ENCODE measurements at places on chromosomes 16 and 17.

GRCh38 chr17:57262557-57262956, 6.2 kb downstream of the MSI2 start:
- no peak for DNase-seq

DNA sequence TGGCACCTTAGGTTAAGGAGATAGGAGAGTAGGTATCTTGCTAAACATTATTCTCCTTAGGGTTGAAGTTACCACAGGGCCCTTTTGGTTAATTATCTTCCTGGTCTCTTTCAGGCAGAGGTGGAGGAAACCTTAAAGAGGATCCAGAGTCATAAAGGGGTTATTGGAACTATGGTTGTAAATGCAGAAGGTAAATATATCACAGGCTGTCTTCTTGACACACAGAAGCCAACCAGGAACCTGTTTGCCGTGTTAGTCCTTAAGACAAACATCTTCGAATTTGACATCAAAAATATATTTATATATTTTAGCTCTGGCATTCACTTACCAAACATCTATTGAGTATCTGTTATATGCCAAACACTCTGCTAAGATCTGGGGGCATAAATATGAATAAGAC, 2.4 kb downstream of the DYNLRB2 start:
- no peak for DNase-seq

- DNase-seq: no peak
These were observed 1.2 kb downstream of the RPS15A start for GRCh38 chr16:18788828-18789514.

GRCh38 chr17:57889892-57890856, 40.3 kb upstream of the MRPS23 start:
- DNase-seq: peak; percentile 33

DNA sequence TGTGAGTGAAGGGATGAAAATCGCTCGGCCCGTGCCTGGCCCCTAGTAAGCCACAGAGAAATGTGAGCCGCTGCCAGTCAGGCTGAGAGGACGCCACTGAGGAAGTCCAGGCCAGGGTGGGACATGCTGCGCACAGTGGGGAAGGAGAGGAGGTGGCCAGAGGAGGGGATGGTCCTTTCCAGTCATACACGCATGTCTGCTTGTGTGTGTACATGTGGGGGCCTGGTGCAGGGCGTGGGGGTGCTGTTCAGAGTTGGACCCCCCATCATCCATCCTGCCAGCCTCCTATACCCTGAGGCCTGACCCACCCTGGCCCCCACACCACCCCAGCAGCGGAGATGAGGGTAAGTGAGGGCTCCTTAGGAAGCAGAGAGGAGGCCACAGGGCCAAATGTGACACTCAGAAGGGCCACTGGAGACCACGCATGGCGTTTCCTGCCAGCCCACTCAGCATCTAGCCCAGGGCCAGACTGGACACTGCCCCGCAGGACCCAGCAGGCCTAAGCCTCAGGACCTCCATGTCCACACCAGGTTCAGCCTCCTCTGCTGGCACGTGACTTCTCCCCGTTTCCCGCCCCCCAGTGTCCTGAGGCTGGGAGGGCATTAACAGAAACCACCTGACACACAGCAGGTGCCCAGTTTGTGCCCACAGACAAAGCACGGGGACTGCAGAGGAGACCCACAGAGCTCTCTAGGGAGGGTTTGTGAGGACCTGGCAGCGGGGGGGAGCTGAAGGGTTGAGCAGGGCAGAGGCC, 7.0 kb downstream of the DOC2A start:
- no peak for DNase-seq

- DNase-seq: no peak
These were observed 31.4 kb downstream of the ASGR1 start for GRCh38 chr17:7147772-7148171.

DNA sequence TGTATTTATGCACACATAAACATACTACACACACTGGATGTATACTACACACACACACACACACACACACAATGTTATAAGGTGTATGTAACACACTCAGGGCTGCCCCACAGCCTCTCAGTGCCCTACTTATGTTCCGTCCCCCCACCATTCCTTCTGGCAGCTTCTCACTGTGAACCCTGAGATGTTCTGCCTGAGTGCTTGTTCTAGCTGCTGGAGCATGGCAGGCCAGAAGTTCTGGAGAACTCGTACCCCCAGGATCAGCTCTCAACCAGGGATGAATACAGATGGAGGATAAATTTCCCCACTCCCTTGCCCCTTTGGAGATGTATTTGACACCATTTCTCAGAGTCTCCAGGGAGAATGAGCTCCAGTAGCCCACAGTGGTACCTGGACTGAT, 76.4 kb downstream of the CDH13 start:
- no peak for DNase-seq

DNA sequence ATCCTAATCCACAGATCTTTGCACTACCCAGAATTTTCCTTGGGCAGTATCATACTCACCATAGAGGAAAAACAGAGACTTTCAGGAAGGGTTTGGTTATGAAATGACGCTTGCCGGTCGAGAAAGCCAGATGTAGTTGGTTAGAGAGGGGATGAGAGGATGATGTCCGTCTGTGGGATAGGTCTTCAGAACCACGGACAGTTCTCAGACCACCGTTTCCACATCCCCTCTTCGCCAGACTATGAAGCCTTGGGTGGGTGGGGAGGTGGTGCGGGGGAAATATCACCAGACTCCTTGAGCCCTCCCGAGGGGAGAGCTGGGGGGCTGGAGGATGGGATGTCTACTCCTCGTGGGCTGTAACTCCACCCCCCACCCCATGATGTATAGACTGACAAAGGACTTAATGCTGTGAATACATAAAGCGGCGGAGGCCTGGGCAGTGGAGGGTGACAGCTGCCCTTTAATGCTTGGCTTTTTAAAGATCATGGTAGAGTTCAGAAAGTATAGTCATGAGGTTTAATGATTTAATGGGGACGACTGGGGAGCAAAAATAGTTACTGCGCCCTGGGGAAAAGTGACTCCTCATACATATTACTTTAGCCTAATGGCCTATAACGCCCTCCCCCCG, 96.6 kb downstream of the MRM1 start:
- no peak for DNase-seq

GRCh38 chr16:68718590-68718989, 18.5 kb upstream of the CDH1 start:
- DNase-seq: no peak

GRCh38 chr16:27483624-27484023, 66.1 kb downstream of the GTF3C1 start:
- DNase-seq: no peak

DNA sequence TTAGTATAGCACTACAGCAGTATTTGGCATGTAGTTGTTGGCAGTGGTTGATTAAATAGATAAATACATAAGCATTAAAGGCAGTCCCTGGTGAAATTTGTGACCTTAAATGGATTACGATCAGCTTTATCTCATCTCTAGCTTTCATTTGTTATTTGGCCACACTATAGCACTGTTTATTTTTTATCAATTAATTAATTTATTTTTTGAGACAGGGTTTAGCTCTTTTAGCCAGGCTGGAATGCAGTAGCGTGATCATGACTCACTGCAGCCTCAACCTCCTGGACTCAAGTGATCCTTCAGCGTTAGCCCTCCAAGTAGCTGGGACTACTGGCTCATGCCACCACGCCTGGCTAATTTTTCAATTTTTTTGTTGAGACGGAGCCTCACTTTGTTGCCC, 18.7 kb upstream of the ARHGAP17 start:
- DNase-seq: no peak

DNA sequence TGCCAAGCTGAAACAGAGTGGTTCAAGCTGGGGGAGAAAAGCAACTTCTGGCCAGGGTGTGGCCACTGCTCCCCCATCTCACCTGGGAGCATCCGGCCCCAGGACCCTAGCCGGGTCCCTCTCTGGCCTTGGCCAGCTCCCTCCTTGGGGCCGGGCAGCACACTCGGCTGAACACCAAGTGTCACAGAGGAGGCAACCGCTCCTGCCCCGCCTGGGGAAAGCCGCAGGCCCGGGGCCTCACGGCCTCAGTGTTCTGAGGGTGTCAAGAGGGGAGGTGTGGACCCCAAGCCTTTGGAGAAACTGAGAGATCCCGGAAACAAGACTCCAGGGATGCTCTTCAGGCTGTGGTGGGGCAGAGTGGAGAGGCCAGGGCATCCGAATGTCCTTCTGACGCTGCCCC, 88.4 kb downstream of the ENGASE start:
- DNase-seq: no peak

DNA sequence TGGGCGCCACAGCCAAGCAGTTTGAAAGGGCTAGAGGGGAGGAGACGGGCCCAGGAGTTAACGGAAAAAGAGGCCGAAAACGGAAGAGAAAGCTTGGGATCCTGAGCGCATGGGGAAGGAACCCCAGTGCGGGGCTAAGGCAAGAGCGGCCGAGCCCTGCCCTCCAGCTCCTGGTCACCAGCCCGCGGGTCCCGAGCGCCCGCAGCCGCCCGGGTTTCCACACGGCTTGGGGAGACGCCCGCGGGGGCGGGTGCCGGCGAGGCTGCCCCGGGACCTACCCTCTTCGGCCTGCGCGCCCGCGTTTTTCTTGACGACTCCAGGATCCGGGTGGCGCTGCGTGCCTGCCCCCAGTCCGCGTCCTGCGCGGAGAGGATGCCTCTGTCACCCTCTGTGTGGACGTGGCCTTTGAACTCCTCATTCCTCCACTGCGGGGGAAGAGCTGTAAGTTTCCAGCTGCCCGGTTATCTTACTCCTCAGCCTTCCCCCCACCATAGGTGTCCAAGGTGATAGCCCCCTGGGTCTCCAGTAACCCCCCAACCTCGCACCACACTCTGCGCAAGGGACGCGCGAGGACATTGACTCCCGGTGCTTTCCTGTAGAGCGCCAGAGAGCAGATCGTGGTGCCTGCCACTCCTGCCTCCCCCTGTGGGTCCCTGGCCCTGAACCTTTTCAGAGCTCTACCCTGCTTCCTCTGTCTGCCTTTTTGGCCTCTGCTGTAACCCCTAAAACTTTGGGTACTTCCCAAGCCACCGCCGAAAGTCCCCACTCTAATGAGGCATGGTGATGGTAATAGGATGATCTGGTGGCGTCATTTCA, 1.7 kb upstream of the CDH11 start:
- no peak for DNase-seq

GRCh38 chr17:78111727-78112517, 16.6 kb downstream of the TMC6 start:
- no peak for DNase-seq

DNA sequence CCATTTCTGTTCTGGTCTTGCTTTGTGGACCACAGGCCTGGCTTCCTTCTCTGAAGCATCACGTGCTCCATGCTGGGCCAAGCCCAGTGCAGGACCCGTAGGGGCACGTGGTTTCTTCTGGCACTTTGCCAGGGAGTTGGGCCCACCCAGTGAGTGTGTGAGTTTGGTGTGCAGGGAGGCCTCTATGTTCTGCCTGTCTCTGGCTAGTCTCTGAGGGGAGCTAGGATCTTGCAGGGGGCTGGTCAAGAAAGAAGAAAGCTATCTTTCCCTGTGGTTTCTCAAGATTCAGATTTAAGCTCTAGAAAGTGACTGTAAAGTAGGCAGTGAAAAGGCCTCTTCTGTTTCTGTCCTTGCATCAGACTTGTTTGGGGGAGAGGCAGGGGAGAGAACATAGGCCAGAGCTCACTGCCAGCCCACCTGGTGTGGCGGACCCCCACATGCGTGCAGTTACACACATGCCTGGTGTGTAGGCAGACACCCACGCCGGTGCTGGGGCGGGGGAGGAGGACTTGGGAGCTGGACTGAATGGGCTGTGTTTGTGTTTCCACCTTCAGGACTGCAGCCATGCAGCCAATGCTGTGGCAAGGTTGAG, 11.8 kb downstream of the LASP1 start:
- DNase-seq: no peak

- DNase-seq: no peak
These were observed 487.5 kb upstream of the SALL1 start for GRCh38 chr16:51638339-51639135.

GRCh38 chr16:12455287-12455798, 348.3 kb downstream of the CPPED1 start:
- no peak for DNase-seq

DNA sequence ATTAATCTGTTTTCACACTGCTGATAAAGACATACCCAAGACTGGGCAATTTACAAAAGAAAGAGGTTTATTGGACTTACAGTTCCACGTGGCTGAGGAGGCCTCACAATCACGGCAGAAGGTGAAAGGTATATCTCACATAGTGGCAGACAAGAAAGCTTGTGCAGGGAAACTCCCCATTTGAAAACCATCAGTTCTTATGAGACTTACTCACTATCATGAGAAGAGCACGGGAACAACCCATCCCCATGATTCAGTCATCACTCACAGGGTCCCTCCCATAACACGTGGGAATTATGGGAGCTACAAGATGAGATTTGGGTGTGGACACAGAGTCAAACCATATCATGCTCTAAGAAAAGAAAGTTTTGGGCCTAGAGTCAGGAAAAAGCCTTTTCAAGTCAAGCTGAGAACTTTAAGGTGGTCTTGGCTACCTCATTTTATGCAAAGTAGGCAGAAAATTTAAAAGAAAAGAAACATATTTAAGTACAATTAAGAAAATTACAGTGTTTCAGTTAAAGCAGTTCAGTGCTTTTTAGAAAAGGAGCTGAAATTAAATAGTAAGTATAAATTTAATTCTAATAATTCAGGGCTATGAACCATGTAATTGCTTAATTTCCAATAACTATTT, 24.9 kb upstream of the CRYM start:
- no peak for DNase-seq

DNA sequence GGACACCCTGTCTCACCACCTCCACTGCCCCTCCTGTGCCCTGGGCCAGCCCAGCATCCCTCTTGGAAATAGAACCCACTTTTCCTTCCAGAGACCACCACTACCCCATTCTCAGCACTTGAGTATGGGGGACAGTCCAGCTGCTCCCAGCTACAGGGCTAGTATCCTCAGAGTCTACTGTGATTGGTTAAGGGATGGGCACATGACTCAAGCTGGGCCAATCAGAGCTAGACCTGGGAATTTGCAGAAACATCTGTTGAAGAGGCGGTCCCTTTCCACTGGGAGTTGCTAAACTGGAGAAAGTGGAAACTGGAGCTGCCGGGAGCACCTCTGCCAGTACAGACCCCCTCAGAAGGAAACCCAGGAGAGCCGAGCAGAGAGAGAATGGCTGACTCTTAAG, 156.6 kb downstream of the GSG1L start:
- no peak for DNase-seq

- no peak for DNase-seq
These were observed 4.9 kb downstream of the IRX3 start for GRCh38 chr16:54281535-54282201.

GRCh38 chr17:40466298-40466971, 23.2 kb downstream of the IGFBP4 start:
- DNase-seq: no peak

DNA sequence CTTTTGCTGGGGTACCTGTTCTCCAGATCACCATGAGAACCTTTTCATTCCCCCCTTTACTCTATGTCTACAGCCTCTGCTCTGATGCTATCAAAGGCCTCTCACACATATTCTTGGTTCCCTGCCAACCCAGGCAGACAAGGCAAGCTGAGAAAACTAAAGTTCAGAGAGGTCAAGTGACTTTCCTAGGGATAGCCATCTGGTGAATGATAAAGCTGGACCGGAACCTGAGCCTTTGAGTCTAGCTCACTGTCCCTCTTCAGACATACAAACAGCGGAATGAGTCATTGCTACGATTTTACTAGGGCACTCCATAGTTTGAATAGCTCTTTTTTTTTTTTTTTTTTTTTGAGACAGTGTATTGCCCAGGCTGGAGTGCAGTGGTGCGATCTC, 73.3 kb downstream of the XYLT1 start:
- DNase-seq: no peak

GRCh38 chr17:82149401-82150099, 51.5 kb upstream of the FASN start:
- DNase-seq: no peak

- DNase-seq: no peak
These were observed 65.2 kb downstream of the KLHDC4 start for GRCh38 chr16:87700406-87701077.
